ENCODE measurements at places on chromosomes 6 and 20.

GRCh38 chr20:50569864-50570836 is 60.0 kb downstream of the PTPN1 start:
- no peak for DNase-seq

DNA sequence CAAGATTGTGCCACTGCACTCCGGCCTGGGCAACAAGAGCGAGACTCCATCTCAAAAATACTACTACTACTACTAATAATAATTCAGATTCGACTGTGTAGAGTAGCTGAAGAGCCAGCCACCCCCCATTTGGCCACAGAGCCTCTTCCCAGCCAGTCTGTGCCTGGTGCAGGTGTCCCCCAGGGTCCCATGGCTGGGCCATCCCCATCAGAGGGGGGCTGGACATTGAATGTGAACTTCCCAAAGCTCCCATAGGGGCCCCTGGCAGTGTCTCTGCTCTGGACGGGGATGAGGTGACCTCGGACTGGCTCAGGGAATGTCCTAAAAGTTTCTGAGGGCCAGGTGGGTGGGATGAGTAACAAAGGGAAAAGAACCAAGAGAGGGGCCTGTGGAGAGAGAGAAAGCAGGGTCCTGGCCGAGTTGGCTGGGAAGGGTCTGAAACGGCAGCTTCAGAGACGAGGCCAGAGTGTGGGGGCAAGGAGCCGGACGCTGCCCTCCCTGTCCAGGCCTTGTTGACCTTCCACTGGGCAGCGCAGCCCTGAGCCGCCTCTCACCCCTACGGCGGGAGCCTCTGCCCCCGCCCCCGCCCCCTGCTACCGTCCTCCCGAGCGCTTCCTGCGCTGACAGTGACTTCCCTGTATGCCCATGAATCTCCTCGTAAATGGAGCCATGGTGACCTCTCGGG is 24.9 kb upstream of the PCMTD2 start:
- DNase-seq: no peak

DNA sequence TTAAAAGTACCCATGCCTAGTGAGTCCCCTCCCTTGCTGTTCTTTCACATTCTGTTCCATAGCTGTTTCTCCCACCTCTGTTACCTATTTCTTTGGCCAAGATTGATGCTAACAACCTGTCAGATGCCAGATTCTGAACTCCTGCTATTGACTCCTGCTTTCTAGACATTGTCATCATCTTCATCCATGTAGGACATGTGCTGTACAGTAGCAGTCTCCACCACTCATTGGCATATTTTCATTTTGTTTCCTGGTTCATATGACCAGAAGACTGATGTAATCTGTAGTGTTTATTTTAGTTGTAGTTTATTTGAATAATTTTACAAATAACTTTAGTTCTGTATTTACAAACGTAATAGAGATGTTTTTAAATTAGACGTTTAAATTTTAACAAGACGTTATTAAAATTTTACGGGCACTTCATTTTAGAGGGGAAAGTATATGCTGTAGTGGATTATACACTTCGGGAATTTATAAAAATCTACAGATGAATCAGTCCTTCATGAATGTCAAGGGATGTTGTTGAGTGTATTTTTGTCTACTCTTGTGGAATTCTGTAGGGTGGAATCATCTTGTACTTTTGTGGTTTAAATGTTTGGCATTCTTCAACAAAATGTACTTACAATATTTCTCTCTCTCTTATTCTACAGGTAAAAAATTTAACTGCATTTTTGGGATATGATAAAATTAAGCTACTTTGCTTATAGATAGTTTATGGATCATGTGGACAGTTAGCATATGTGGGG is 34.1 kb downstream of the TRMT11 start:
- DNase-seq: no peak

GRCh38 chr6:45640081-45640491 is 262.4 kb upstream of the SUPT3H start:
- DNase-seq: no peak

DNA sequence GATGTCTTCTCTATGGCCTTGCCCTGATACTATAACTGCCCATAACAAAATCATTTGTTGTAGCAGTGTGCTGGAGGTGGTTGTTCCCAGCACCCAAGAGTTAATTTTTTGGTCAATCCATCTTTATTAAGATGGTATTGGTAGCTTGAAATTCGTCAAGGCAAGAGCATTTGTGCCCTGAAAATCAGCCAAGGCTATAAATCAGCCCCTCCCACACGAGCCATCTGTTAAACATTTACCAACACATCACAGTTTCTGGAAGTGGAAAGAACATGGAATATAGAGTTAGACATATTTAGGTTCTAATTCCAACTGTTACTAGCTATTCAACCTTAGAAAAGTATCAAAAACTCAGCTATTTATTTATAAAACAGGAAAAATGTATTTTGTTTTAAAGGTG is 888.4 kb upstream of the GJE1 start:
- no peak for DNase-seq

DNA sequence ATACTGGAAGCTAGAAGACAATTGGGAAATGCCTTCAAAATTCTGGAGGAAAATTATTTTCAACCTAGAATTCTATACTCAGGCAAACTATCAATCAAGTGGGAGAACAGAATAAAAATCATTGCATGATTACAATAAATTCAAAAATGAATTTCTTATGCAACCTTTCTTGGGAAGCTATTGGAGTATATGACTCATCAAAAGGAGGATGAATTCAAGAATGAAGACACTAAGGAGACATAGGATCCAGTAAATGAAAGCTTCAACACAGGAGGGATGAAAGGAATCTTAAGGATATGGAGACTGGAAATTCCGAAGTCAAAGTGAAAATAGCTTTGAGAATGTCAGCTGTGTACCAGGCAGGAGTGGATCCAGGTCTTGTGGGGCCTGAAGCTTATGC is 12.6 kb upstream of the UBR2 start:
- DNase-seq: no peak

GRCh38 chr6:63685446-63686379 is 50.1 kb downstream of the PHF3 start:
- no peak for DNase-seq

GRCh38 chr6:148789948-148790347 is 43.1 kb downstream of the UST start:
- no peak for DNase-seq

DNA sequence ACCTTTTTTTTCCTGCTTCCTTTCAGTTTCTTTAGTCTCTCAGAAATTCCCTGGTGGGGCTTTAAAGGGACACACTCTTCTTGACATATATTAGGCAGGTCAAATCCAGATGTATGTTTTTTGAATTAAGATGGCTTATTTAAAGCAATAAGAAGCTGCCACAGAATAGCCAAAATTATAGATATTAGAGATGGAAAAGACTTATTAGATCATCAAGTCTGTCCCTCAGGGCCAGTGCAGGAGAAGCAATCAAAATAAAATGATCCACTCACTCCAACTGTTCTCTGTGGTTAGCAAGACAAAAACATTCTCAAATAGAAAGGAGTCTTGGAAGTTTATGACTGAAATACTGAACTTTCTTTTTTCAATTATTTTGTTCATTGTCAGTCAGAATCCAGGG is 462.8 kb downstream of the CDC5L start:
- DNase-seq: no peak

GRCh38 chr6:142173980-142174379 is 26.9 kb downstream of the VTA1 start:
- no peak for DNase-seq

DNA sequence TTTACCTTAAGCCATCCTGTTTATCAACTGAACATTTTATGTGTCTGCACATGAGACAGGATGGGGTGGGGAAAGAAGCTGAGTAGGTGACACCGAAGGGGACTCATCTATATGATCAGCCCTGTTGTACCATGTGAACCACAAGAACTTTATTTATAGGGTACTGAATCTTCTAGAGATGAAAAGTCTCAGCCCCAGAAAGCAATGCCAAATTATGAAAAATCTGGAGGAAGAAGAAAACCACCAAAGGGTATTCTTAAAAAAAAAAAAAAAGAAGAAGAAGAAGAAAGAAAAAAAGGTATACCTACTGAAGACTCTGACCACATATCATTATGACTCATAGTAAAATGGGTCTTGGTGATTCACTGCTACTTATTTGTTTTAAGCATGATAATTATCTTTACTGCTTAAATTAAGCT is 39.8 kb upstream of the HBS1L start:
- DNase-seq: peak; percentile 18

DNA sequence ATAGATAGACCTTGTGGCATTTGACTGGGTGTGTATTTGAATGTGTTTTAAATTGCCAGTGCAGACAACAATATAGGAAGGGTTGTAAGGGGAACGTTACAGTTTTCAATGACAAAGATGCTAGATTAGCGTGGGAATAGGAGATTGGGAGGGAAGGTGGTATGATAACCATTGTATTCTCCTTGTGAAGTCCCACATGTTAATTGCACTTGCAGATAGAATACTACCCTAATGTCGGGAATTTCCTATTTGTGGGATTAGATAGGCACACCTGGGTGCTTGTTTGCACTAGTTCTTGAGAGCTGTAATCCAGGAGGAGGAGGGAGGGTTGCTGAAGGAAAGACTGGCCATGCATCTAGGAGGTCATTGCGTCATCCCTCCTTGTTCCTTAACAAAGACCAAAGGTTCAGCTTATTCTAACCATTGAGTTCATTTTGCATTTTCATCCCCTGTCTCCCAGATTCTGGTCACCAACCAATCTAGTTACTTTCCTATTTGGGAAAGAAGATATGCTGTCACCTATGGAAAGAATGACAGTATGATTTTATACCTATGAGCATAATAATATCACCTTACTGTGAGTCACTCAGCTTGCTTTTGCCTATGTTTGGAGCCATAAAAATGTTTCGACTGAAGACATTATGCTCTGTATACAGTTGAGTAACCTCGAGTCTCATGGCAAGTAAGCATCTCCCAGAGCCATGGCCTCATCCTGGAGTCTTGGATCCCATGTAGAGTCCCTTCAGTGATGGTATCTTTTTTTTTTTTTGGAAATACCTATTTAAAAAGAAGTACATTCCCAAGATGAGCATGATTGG is 201.5 kb downstream of the DTNBP1 start:
- DNase-seq: no peak

- peak; percentile 28 for DNase-seq
Observed at GRCh38 chr6:45970326-45970725, 45.3 kb downstream of the CLIC5 start.

GRCh38 chr6:4973982-4974745 is 29.7 kb downstream of the RPP40 start:
- DNase-seq: peak; percentile 33

GRCh38 chr6:169559592-169559991 is 142.2 kb downstream of the WDR27 start:
- DNase-seq: no peak

- DNase-seq: no peak
Observed at GRCh38 chr6:67863346-67863745, 771.7 kb upstream of the ADGRB3 start.

- DNase-seq: peak; percentile 70
Observed at GRCh38 chr6:43608310-43608763, 20.7 kb downstream of the GTPBP2 start.

GRCh38 chr6:154441995-154442310 is 68.5 kb downstream of the CNKSR3 start:
- no peak for DNase-seq

DNA sequence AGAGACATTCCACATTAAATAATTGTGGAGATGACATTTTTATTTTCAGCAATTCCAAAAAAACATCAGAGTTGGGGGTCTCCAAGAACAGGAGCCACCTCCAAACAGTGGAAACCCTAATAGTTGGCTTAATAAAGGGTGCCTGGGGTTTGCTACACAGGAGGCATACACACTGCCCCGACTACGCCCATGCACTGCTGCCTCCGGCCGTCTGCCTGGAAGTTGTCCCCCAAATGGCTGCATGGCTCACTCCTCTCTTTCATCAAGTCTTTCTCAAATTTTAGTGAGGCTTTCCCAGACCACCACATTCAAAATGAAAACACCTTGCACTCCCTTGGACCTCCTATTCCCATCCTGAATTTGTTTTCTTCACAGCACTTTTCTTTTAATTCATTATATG is 58.8 kb downstream of the ZMYND8 start:
- DNase-seq: no peak

DNA sequence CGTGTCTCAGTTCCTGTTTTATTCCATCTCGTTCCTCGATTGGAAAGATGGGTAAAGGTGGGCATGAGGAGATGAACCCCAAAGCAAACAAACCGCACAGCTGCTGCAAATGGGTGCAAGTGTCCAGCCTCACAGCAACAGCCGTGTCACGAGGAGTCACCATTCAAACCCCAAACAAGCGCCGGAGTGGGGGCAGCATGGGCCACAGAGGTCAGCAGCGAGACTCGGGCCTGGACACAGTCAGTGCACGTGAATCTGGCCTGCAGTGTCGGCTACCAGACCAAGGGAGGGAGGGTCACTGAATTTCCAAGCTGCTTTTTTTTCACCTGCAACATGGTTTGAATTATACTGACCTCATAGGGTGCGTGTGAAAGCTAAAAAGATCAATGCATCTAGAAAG is 63.5 kb downstream of the EZR start:
- DNase-seq: no peak

- DNase-seq: peak; percentile 44
Observed at GRCh38 chr6:131924881-131925474, 26.2 kb downstream of the CCN2 start.

DNA sequence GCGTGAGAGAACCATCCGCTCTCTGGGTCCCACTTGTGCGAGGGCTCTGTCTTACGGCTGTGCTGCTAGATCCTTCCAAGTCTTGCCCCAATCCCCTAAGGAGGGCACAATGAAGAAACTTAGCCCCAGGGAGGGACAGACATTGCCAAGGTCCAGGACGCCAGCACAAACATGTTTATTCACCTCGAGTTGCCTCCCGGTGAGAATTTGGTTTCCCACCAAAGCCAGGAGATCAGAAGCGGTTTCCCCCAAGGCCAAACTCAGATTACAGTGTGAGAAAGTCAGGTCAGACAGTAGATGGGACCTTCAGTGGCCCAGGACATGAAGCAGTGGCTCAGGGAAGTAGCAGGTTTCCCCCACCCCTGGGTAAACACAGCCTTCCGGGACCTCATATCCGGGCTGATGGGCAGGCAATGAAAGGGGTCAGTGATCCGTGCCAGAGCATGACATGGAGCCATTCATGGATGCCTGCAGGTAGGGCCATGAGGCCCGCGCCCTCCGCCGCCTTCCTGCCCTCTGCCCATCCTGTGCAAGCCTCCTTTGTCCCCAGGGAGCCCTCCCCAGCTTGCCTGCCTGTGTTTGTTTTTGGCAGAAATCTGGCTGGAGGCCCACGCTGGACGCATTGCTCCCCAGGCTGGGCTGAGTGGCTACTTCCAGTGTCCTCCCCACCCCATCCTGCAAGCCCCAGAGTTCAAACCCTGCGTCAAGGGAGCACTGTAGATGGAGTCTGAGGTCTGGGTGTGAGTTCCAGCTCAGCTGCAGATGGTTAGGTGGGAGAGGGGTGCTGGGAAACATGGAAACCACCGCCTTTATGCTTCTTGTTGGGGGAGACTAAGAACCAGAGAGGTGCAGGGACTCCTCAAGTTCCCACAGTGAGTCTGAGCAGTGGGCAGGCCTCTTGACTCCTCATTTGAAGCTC is 2.0 kb downstream of the BPIFB2 start:
- no peak for DNase-seq

DNA sequence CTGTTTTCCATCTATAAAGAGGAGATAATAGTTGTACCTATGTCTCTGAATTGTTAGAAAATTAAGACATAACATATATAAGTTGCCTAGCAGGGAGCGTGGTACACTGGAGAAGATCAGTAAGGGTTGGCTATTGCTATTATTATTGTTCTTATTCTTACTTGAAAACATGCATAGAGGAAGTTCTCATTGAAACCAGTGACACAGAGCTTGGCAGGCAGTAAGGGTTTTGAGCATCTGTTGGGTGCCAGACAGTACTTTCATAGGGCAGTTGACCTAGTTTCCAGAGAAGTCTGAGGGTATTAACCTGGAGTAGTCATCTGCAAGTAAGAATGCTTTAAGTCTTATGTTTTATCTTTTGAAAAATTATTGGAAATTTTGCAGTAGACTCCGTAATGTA is 13.3 kb upstream of the SGK1 start:
- no peak for DNase-seq

- DNase-seq: peak; percentile 62
Observed at GRCh38 chr6:110814102-110815014, 911 bp downstream of the CDK19 start.
